ENCODE measurements at places on chromosomes 12 and 14. TPM values are rescaled to one million over a fixed set of nuclear protein-coding genes. Genes with fewer than 3 reads are reported as not detected.

GRCh38 chr14:94174604-94175010, 485 bp downstream of the PPP4R4 start:
- no peak for DNase-seq

DNA sequence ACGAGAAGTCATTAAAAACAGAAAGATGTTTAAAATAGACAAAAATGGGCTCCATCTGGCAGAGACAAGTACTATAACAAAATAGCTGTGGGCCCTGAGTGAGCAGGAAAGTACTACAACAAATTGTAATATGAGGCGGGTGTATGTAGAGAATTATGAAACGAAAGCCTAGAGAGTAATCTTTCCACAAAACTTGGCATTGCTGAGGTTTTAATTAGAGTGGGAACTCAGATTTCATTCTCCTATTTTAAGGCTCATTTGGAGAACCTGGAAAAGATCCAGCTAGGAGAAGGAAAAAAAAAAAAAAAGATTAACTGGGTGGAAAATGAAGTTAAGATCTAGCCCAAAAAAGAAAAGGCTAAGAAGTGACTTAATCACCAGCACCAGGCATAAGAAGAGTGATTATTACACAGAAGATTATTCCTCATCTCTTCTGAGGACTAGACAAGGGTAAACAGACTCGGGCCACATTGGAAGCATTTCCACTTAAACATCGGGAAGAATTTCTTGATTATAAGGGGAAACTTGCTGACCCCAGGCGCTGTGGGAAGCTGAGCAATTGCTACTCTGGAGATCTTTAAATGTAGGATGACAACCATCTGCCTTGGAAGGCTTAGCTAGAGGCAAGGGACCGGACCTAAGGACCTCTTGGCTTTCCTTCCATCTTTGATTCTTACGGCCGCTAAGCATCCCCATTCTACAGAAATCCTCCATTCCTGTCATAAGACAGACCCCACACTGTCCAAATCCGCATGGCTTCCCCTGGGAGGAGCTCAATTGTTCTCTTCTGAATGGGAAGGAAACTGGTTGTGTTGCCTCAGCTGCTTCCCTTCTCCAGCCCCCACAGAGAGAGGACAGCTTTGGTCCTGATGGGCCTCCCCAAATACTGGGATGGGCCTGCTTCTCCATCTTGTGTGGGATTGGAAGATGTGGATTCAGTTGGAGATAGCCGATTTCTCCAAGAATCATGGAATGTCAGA, 40.6 kb downstream of the IGF1 start:
- DNase-seq, result no peak

GRCh38 chr14:67425608-67426007, 13.6 kb upstream of the PLEK2 start:
- no peak for DNase-seq

GRCh38 chr14:69530095-69530494, 44.6 kb downstream of the CCDC177 start:
- no peak for DNase-seq

DNA sequence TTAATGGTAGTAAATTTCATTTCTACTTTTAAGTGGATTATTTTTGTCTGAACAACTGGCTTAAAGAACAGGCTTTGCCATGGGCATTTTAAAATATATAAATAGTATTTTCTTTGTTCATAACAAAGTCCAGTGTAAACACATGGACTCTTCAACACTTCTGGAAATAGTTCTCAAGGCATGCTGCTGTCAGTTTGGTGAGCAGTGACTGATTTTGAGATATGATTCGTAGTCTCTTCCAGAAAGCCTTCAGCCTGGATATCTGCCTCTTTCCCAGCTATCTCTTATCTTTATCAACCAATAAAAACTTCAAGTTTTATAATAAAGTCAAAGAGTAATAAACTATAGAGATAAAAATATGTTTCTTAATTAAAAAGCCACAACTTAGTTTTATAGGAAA, 110.7 kb downstream of the NAV3 start:
- DNase-seq, result no peak

DNA sequence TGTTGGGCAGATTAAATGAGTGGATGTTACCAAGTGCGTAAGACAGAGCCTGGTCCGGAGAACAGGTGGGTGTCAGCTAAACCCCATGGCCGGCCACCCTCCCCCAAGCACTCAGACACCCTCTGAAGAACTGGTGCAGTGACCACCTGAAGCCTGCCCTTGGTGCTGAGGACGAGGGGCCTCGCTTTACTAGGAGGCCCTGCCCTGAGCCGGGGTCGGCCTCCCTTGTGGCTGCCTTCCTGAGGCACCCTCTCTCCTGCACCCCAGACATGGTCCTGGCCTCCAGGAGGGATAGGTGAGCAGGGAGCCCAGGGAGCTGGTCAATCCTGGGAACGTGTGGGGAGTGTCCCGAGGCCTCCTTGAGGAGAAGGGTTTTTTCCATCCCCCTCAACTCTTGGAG, 4.9 kb upstream of the KIF26A start:
- no peak for DNase-seq

DNA sequence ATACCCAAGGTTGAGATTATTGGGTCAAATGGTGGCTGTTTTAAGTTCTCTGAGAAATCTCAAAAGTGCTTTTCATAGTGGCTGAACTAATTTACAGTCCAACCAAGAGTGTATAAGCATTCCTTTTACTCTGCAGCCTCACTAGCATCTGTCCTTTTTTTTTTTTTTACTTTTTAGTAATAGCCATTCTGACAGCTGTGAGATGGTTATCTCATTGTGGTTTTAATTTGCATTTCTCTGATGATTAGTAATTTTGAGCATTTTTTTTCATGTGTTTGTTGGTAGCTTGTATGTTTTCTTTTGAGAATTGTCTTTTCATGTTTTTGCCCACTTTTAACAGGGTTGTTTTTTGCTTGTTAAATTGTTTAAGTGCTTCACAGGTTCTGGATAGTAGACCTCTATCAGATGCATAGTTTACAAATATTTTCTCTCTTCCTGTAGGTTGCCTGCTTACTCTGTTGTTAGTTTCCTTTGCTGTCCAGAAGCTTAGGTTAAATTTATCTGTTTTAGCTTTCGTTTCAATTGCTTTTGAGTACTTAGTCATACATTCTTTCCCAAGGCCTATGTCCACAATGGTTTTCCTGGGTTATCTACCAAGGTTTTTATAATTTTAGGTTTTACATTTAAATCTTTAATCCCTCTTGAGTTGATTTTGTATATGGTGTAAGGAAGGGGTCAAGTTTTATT, 881.3 kb upstream of the SEL1L start:
- no peak for DNase-seq

The OTOGL gene
- not detected for total RNA-seq

The TMEM30B gene
- 2.1 TPM for total RNA-seq

The TMPRSS12 gene
- not detected for total RNA-seq

The MYF5 gene
- not detected for total RNA-seq

Data from CD4-positive, CD25-positive, alpha-beta regulatory T cell (primary cell).